ENCODE measurements at places on chromosomes 1 and 21. TPM values are rescaled to one million over a fixed set of nuclear protein-coding genes. Genes with fewer than 3 reads are reported as not detected.

DNA sequence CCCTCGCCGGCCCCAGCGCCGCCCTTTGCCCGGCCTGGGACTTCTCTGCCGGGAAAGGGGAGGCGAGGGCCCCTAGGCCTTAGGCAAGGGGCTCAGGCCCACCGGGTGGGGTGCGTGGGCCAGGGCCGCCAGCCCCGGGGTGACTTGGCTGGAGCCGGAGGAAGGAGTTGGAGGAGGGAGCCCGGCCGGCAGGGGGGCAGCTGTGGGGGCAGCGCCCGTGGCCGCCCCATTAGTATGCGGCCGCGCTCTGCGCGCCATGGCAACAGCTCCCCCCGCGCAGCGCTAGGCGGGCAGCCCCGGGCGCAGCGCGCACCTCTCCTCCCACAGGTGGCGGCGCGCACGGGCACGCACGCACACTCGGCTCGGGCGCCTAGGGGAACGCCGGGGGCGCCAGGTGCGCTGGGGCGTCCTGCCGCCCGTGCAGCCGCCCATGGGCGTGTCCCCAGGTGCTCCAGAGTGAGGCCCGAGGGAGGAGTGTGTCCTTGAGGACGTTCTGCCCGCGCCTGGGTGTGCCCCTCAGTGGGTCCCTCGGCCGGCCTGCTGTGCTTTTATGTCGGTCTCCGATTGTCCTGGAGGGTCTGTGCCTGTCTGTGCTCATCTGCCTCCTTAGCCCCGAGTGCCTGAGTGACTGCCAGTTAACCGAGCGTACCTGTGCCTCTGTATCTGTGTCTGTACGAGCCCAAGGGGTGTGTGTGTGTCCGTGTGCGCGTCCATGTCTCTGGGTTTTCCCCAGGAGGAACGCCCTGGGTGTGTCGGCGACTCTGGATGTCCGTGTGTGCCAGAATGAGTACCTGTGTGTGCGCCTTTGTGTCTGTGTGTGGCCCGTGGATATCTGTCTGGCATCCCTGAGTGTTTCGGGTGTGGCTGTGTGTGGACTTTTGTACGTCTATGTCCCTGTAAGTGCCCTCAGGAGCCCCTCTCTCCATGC is 38.2 kb upstream of the WASF2 start:
- no peak for DNase-seq

DNA sequence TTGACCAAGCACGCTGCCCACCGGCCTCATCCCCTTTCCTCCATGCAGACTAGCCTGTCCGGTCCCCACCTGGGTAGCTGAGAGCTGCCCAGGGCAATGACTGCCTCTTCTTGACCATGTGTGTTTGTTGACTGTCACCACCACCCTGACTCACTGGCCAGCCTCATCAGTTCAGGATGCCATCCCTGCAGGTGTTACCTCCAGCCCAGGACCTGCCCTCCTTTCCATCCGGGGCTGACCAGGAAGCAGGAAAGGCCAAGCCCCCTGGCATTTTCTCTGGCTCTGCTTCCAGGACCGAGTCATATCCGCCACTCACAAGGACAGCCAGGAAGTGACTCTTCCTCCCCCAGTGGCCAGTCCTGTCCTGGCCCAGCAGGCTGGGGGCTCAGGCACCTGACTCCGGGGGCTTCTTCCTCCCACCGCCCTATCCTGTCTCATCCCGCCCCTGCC is 17.1 kb downstream of the EPHA2 start:
- DNase-seq: no peak

GRCh38 chr1:19058476-19058797 is 102.0 kb upstream of the IFFO2 start:
- DNase-seq: no peak

KRTAP21-1 gene
- total RNA-seq: not detected

MAD2L2 gene
- 16.6 TPM for total RNA-seq

SPRR5 gene
- not detected for total RNA-seq

DNA sequence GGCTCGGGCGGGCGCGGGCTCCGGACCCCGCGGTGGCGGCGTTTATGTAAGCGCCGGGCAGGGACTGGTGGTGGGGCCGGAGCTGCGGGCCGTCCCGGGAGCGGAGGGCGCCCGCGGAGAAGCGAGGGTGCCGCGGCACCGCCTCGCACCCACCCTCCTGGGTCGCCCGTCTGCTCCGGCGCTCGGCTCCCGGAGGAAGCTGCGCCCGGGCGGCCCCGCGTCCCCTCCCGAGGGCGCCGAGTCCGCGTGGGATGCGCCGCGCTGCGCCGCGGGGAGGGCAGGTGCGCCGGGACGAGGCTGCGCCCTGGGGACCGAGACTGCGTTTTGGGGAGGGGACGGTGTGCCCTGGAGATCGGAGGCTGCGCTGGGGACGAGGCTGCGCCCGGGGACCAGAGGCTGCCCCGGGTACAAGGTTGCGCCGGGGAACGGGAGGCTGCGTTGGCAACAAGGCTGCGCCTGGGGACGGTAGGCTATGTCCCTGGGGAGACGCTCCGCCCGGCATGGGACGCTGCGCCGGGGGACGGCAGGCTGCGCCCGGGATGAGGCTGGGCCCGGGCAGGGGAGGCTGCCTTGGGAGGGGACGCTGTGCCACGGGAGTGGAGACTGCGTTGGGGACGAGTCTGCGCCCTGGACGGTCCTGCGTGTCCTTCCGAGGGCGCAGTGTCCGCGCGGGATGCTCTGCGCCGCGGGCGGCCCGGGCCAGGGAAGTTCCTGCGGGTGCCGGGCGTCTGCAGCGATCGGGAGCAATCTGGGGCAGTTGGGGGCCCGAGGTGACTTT is 627 bp downstream of the ADARB1 start:
- DNase-seq: no peak

Measured in ureter (tissue), 1 donor.